ENCODE measurements at places on chromosomes 6 and 20. TPM values are rescaled to one million over a fixed set of nuclear protein-coding genes. Genes with fewer than 3 reads are reported as not detected.

The HAO1 gene
- 0.09 TPM for total RNA-seq

DNA sequence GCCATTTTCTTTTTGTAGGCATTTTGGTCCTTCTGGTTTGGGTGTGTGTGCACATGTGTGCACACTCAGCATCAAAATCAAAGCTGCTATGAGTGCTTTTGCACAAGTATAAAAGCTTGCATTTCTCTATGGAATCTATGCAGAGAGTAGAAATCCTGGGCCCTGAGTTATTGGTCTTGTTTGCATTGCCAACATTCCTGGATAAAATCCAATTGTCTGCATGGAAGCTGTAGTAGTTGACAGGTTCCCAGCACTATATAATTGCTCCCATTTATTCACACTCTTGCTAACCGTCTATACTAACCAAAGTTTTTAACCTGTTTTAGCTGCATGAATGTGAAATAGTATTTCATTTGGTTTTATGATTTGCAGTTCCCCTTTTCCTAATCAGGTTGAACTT lies 277.0 kb downstream of the FOXA2 start:
- peaks cover 25% of the 10 kb centered on the region for H3K27me3 ChIP-seq
- H3K36me3 ChIP-seq = no peaks in the 10 kb centered on the region
- H3K4me3 ChIP-seq = no peak overlapping the region
- no peak overlapping the region for H3K27ac ChIP-seq
- H3K4me1 ChIP-seq = peaks cover 4% of the 10 kb centered on the region

DNA sequence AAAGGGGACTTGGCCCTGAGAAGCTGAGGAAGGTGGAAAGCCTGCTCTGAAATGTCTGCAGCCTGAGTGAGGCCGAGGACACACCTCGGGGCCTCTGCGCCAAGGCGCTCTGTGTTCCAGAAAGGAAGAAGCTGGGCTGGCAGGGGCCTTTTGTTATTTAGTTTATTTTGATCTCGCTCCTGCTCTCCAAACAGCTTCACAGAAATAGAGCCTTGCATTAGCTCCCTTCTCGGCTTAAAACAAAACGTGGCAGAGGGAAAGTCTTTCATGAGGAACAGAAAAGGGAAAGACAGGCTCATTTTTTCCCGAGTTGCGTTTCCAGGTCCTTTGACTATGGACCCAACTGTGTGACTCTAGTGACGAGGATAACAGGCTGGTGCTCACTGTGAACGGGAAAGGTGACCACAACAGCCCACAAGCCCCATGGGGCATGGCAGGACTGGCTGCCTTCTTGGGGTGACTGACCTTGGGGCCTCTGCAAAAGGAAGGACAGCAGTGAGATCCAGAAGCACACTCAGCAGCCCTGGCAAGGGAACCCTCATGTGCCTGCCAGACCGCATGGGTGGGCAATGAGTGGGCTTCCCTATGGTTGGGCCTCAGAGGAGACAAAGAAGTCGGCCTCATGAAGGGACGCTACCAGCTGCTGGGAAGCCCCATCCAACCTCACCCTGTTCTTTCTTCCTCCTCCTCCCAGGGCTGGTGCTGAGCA lies 18.7 kb downstream of the LEMD2 start:
- peak overlapping the region; percentile 61 for H3K27ac ChIP-seq
- H3K4me1 ChIP-seq = peaks cover 32% of the 10 kb centered on the region
- H3K27me3 ChIP-seq = no peaks in the 10 kb centered on the region
- H3K36me3 ChIP-seq = peaks cover 21% of the 10 kb centered on the region

- no peak for DNase-seq
- no peaks in the 10 kb centered on the region for H3K36me3 ChIP-seq
- no peaks in the 10 kb centered on the region for H3K4me1 ChIP-seq
- H3K27ac ChIP-seq = no peak overlapping the region
Measured at GRCh38 chr20:3995749-3996320, 19.5 kb downstream of the RNF24 start.

- no peak overlapping the region for H3K4me3 ChIP-seq
- no peaks in the 10 kb centered on the region for H3K36me3 ChIP-seq
- no peak overlapping the region for H3K27ac ChIP-seq
- no peaks in the 10 kb centered on the region for H3K27me3 ChIP-seq
- no peak for DNase-seq
Measured at GRCh38 chr6:35710241-35710847, 21.6 kb upstream of the FKBP5 start.

DNA sequence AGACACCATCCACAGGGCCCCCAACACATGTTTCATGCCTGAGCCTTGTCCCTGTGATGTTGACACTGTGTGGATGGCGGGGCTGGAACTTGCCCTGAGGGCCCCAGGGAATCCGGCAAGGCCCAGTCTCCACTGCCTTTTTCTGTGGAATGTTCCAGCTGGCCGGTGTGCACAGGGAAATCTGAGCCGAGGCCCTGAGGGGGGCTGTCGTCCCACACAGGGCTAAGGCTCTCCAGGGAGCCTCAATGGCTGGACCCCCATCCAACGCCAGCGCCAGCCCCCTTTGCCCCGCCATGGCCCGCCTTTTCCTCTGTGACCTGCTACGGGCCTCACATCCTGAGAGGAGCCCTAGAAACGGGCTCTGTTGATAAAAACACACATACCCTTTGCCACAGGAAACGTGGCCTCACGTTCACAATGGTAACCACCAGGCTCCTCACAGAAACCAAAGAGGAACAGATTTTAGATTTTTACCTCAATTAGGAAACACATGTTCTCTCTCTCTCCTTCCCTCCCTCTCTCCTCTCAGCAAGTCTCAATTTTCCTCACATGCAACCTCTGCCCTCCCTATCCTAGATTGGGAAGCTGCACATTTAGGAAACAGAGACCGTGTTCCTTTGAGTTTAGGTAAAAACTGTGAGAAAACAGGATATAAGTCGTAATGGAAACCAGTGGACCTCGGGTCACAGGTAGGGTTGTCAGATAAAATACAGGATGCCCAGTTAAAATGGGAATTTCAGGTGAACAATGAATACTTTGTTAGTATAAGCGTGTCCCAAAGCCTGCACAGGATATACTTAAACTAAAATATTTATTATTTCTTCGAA lies 13.7 kb upstream of the ZNF831 start:
- H3K36me3 ChIP-seq = no peaks in the 10 kb centered on the region
- no peak for DNase-seq
- H3K27me3 ChIP-seq = peaks cover 3% of the 10 kb centered on the region
- H3K4me3 ChIP-seq = no peak overlapping the region
- no peak overlapping the region for H3K27ac ChIP-seq
- no peaks in the 10 kb centered on the region for H3K4me1 ChIP-seq

Data from WTC11 (cell line).